ENCODE measurements at places on chromosomes 13 and 19.

GRCh38 chr19:53311044-53311443, 22.5 kb upstream of the ZNF845 start:
- DNase-seq = no peak

DNA sequence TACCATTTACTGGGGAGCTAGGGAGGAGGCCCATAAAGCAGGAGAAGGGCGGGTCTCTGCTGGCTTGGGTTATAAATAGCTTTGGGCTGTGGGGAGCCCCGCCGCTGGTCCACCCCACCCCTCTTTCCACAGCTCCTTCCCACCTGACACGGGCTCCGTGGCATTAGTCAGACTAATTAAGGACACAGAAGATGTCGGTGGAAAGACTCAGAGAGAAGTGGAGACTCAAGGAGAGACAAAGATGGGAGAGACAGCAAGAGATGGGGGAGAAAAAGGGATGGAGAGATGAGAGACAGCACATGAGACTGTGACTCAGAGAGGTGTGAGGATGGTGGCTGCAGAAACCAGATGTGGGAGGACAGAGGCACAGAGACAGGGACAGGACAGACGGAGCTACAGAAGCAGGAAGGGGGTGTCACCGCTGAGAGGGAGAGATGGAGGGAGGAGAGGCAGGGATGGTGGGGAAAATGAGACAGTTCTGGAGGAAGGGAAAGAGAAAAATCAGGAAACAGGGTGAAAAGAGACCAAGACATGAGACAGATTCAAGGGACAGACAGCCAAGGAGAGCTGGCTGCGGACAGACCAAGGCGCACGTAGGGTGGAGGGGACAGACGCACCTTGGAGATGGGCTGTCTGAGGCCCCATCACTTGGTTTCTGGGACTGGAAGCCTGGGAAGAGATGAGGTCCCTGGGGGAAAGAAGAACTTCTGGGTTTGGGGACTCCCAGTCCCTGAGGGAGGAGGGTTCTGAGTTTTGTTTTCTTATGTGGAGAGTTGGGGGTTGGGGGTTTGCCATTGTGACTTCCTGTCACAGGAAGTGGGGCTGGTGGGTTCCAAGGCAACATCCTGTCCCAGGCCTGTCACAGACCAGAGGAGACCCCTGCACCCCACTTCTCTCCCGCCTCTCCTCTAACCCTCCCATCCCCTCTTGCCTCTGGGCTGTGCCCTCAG, 4.1 kb downstream of the ARHGEF1 start:
- DNase-seq = no peak

DNA sequence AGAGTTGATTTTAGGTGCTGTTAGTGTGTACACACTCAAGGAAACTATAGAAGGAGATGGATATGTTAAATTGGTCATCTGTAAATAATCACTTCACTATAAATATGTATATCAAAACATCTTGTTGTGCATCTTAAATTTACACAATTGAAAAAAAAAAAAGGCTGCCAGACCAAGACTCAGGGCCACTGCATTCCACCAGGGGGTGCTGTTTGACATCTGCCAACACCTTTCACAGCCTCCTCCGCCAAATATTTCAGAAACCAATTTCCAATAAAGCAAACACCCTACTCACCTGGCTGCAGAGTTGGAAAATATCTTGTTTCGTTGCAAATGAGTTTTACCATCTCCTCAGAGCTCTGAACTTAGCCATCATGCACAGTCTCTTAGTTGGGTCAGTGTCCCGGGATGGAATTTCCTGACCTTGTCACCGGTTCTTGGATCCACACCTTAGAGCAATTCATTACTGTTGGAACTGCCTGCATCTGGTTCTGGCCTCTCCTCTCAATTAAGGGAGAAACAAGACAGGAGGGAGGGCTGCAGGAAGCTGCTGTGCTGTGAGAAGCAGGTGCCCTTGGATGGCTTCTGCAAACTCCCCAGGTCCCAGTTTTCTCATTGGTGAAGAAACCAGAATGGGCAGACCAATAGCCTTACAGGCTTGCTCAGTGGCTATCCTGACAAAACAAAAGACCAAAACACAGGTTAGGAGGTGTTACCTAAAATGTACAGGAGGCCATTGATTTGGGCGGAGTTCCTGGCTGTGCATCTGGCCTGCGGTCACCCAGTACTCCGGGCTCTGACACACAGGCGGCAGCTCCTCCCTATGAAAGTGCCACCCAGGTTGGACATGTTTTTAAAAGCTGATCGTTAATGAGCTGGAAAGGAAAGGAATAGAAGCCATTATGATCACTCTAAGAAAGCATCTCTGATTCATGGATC, 746.6 kb downstream of the UQCRFS1 start:
- no peak for DNase-seq

DNA sequence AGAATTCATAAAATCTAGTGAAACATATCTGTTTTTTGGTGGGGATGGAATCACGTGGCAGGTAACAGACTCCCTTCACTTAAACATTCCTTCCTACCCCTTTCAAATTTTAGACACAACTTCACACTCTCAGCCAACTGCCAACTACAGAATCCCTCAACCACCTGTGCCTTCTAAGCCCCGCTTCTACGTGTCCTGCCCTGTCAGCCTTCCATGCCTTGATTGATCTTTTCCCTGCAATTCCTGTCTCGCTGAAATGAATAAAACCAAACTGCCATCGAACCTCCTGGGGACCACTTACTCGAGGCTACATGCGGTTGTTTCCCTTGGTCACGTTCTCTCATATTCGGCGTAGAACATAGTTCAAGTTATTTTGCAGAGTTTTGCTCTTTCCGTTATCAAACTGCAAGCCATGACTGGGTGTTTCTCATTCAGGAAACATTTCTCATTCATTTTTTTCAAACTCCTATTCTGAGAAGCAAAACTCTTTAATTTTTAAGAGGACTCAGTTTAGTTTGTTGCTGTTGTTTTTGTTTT, 1.1 kb downstream of the ZNF625 start:
- DNase-seq = no peak

DNA sequence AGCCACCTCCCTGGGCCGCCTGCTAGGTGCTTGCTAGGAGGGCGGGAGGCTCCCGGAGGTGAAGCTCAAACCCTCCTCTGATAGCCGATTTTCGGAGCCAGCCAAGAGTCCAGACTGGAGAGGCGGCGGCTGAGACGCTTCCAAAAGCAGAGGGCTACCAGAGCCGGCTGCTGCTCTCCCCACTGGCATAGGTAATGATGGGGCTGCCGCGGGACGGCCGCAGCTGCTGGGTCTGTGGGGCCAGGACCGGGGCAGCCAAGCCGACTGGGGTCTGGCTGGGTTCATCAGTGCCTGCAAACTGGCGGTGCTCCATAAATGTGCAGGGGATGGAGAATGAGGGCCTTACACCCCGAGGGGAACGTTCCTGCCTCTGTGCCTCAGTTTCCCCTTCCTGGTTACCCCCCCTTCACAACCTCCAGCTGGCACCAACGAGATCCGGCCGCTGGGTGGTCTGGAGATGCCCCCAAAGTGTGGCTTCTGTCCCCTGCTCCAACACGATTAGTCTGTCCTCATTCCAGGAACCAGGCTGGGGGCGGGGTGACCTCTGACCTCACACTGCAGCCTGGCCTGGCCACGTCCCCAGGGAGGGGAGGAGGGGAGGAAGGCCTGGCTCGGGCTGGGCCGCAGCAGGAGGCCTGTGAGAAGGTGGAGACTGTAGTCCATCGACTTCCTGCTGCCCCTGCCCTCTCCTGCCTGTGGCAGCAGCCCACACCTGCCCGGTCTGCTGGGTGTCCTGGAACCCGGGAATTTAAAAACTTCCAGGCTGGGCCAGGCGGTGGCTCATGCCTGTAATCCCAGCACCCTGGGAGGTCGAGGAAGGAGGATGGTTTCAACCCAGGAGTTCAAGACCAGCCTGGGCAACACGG, 3.8 kb upstream of the WDR18 start:
- no peak for DNase-seq

DNA sequence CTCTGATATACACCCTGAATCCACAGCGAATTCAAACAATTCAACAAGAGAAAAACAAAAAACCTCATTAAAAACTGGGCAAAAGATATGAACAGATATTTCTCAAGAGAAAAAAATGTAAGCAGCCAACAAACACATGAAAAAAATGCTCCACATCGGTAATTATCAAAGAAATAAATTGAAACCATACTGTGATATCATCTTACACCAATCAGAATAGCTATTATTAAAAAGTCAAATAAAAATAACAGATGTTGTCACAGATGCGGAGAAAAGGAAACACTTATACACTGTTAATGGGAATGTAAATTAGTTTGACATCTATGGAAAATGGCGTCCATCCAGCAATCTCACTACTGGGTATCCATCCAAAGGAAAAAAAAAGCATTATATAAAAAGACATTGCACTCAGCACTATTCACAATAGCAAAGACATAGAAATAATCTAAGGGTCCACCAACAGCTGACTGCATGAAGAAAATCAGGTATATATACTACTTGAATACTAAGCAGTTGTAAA, 1495.0 kb upstream of the PCDH20 start:
- DNase-seq = no peak

- no peak for DNase-seq
These were observed 328 bp downstream of the CYP4F12 start for GRCh38 chr19:15673176-15673654.

DNA sequence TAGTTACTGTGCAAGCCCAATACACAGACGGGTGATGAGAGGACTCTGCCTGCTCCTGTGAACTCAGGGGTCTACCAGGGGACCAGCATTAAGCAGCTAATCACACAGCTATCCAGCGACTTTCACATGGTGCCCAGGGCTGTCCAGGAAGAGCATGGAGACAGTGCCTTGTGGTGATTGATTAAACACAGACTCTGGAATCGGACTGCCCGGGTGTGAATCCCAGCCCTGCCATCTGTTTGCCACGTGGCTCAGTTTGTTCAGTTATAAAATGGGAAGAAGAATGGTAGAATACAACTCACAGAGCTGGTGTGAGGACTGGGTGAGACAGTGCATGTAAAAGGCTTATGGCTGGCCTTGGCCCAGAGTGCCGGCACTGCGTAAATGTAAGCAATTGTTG, 42.1 kb upstream of the NPAS1 start:
- no peak for DNase-seq

DNA sequence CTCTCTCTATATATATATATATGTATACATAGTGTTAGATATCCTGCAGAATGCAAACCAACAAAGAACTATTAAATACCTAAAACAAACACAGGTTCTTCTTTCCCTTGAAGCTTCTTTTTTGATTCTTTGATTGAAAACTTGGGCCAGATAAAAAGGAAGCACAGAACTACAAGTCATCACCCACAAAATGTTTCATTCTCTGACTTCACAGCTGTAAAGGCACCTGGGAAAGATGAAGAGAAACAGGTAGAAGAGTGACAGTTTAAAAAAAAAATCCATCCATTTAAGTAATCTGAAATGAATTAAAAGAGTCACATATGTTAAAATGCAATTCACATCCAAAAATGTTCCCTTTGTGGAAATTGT, 90.7 kb upstream of the FNDC3A start:
- no peak for DNase-seq
